ENCODE measurements at places on chromosomes 5 and 9.
A peak's percentile ranks its signal among the peaks of the same experiment; 100 is the strongest.

DNA sequence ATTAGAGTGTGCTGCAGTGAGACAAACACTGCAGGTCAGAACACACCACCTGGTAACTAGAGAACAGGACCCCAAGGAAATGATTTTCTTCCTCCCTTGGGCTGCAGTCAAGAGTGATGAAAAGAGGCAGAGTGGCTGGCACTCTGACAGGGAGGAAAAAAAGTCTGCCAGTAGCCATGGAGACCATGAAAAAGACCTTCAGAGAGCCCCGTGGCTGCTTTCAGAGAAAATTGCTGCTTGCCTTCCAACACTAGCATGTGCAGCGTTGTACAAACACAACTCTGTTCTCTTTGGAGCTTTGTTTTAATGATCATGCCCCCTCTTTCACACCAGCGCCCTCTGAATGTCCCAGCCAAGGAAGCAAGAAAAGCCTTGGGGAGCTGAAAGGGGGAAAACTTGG lies 68.8 kb downstream of the ANKRD55 start:
- DNase-seq, result no peak

DNA sequence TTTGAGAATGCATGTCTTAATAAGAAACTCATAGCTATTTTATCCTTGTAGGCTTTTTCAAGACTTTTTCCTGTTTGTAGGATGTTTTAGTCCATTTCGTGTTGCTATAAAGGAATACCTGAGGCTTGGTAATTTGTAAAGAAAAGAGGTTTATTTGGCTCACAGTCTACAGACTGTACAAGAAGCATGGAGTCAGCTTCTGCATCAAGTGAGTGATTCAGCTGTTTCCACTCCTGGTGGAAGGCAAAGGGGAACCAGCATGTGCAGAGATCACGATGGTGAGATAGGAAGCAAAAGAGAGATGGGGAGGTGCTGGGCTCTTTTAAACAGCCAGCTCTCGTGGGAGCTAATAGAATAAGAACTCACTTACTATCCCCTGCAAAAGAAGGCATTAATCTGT lies 177.3 kb downstream of the ALDH1A1 start:
- no peak for DNase-seq

DNA sequence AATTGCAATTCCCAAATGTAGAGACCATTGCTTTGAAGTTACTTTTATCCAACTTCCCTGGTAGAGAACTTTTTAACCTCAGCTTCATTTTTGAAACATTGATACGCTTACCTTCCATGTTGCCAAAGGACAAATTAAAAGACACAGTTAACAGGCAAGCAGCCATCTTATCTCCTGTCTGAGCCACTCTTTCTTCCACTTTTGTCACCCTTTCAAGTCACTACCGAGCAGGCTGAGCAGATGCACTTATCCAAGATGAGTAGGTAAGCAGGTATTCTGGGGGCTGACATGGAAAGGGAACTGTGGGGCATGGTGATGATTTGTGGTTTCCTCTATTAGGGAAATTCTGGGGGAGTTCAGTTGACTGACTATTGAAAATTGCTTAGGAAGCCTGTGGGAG lies 66.7 kb downstream of the DOCK2 start:
- DNase-seq, result no peak

GRCh38 chr5:148805326-148806290 lies 20.8 kb upstream of the ADRB2 start:
- no peak for DNase-seq

- no peak for DNase-seq
Measured at GRCh38 chr5:156431956-156432829, 105.2 kb downstream of the SGCD start.

GRCh38 chr5:612498-613424 lies 621 bp downstream of the CEP72 start:
- peak; percentile 49 for DNase-seq

- DNase-seq, result no peak
Measured at GRCh38 chr9:108996643-108997042, 16.7 kb downstream of the CTNNAL1 start.

DNA sequence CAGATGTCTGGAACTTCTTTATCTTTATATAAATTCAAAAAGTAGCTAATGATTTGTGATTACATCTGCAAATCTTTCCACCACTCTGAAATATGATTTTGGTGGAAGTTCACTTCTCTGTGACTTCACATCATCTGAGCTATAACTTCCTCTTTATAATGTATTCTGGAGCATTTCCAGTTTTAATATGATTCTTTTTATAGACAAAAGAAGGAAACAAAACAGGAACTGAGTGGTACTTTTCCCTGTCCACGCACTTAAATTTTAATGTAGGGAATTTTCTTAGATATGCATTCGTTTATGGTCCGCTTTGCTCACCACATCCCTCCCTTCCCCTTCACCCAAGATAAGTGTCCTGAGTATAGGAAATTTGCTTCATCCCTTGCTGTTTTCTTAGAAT lies 333.5 kb downstream of the CHSY3 start:
- no peak for DNase-seq

- DNase-seq, result no peak
Measured at GRCh38 chr9:26112724-26113123, 434.5 kb upstream of the TUSC1 start.

GRCh38 chr5:168781941-168782571 lies 202.9 kb upstream of the PANK3 start:
- DNase-seq, result no peak

- DNase-seq, result peak; percentile 67
Measured at GRCh38 chr9:97983589-97984187, 547 bp downstream of the ANP32B start.

DNA sequence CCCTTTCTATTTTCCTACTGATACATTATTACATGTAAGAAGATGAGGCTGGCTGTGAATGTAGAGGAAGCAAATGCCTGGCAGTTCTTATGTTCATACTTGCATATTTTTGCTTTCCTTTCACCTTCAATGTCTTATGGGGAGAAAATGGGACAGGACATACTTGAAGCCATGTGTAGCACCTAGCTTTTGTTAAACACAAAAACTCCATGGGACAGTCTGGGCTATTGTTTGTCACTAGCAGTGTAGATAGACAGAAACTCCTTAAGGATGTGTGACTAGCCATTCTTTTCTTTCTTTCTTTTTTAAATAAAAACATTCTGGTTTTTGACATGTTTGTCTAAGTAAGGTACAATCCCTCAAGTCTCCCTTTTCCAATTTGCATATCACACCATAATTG lies 122.7 kb downstream of the ARL15 start:
- DNase-seq, result no peak

DNA sequence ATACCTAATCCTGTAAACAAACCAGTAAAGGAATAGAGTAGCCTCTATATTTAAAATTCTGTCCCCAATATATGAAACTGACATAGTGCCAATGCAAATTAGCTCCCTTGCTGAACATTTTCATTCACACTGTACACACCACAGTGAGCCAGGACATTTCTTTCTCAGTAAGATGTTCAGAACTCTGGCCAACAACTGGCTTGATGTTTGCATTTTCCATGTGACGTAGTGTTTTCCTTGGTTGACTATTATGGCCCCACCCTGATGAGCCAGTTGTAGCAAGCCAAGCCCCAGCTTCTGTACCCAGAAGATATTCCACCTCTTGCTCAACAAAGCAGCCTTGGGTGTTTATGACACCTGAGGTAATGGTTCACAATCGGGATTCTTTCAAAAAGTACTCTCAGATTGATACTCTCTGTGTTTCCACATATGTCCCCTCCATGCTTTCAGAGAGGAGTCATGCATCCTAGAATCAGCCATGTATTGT lies 17.7 kb upstream of the ANXA1 start:
- DNase-seq, result no peak
